ENCODE measurements at places on chromosomes 11 and 22. TPM values are rescaled to one million over a fixed set of nuclear protein-coding genes. Genes with fewer than 3 reads are reported as not detected.

OR4D11 gene
- total RNA-seq: not detected

B3GAT1 gene
- 0.27 TPM for total RNA-seq

MS4A15 gene
- not detected for total RNA-seq

CAPN1 gene
- total RNA-seq: 84.5 TPM

C2CD2L gene
- 8.0 TPM for total RNA-seq

TSPAN18 gene
- total RNA-seq: 75.3 TPM

GRCh38 chr22:43883012-43883661 lies 8.7 kb downstream of the PNPLA5 start:
- H3K27ac ChIP-seq: no peak overlapping the region
- no peaks in the 10 kb centered on the region for H3K36me3 ChIP-seq
- peaks cover 24% of the 10 kb centered on the region for H3K27me3 ChIP-seq

- H3K4me1 ChIP-seq: no peaks in the 10 kb centered on the region
- no peak for DNase-seq
- H3K4me3 ChIP-seq: no peak overlapping the region
- H3K36me3 ChIP-seq: no peaks in the 10 kb centered on the region
- no peak overlapping the region for H3K27ac ChIP-seq
These were observed 31.7 kb downstream of the METTL15 start for GRCh38 chr11:28139841-28140415.

- H3K4me3 ChIP-seq: no peak overlapping the region
- no peak for DNase-seq
- H3K27me3 ChIP-seq: no peaks in the 10 kb centered on the region
- H3K36me3 ChIP-seq: no peaks in the 10 kb centered on the region
- H3K27ac ChIP-seq: no peak overlapping the region
- peaks cover 9% of the 10 kb centered on the region for H3K4me1 ChIP-seq
These were observed 258.6 kb upstream of the NARS2 start for GRCh38 chr11:78833237-78833636.

- H3K27ac ChIP-seq: no peak overlapping the region
- peaks cover 11% of the 10 kb centered on the region for H3K4me1 ChIP-seq
- DNase-seq: no peak
These were observed 95.9 kb upstream of the DDI1 start for GRCh38 chr11:103940551-103940950.

DNA sequence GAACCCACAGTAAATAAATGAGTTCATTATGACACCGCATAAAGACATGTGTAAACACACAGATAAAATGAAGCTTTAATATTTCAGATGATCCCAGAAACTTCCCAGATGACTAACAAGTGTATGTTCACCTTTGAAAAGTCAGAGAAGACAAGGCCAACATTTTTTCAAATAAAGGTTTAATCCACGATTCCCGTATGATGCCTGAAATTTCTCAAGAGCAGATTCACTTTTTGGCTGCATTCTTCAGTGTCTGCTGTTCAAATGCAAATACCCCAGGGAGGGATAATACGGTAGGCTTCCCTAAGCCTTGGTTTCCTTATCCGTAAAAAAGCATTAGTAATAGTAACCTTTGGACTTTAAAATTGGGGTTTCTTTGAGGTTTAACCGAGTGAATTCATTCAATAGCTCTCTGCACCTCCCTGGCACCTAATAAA lies 62.5 kb downstream of the SYTL2 start:
- no peak for DNase-seq
- H3K36me3 ChIP-seq: no peaks in the 10 kb centered on the region
- H3K27ac ChIP-seq: no peak overlapping the region
- no peak overlapping the region for H3K4me3 ChIP-seq
- no peaks in the 10 kb centered on the region for H3K27me3 ChIP-seq

DNA sequence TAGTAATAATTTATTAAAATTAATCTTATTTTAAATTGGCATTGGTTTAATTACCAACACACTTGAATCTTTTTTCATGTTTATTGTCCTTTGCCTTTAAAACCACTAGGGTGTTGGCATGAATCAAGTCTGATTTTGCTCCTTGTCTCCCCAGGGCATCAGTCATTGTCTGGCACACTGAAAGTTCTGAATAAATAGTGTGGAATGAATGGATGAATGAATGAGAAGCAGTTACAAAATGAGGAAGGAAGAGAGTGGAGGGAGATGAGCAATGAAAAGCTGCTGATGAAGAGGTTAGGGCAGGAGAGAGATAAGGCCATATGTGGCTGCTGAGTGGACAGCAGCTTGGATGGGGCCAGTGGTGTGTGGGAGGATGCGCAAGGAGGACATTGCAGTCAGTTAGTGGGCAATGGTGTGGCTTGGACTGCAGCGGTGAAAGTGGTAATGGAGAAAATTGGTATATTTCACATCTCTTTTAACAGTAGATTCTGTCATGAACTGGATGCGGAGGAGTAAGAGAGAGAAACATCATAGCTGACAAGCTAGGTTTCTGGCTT lies 132.0 kb downstream of the SPON1 start:
- no peak for DNase-seq
- no peaks in the 10 kb centered on the region for H3K36me3 ChIP-seq
- H3K4me3 ChIP-seq: no peak overlapping the region
- H3K27ac ChIP-seq: no peak overlapping the region
- no peaks in the 10 kb centered on the region for H3K4me1 ChIP-seq

- H3K27ac ChIP-seq: peak overlapping the region; percentile 73
- no peaks in the 10 kb centered on the region for H3K27me3 ChIP-seq
- H3K4me3 ChIP-seq: no peak overlapping the region
- no peaks in the 10 kb centered on the region for H3K4me1 ChIP-seq
These were observed 48.0 kb downstream of the BID start for GRCh38 chr22:17726006-17726927.

- no peak for DNase-seq
- H3K36me3 ChIP-seq: no peaks in the 10 kb centered on the region
- no peak overlapping the region for H3K27ac ChIP-seq
- no peaks in the 10 kb centered on the region for H3K27me3 ChIP-seq
- no peaks in the 10 kb centered on the region for H3K4me1 ChIP-seq
- H3K4me3 ChIP-seq: no peak overlapping the region
These were observed 36.8 kb downstream of the TBX1 start for GRCh38 chr22:19797086-19798002.

DNA sequence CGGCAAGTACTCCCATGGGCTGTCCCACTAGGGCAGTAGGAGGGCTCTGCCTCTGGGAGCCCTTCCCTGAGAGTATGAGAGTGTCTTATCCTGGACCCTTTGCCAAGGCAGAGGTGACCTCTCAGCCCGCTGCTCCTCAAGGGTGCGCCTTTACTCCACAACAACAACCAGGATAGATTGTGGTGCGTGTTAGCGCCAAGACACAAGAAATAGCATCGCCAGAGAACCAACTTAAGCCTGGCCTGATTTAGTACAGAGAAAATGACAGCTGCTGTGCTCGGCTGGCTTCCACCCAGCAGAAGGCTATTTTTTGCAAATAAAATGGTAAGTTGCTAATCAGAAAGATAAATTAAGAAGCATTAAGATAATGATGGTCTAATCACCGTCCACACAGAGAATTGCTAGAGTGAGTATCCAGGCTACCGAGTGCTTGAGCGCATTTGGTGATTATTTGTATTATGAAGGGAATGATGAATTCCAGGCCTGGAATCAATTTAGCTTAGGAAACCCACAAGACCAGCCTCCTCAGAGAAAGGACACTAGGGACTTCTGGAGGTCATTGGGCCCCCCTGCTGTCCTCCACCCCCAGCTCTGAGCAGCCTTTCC lies 119.8 kb downstream of the PKNOX2 start:
- no peaks in the 10 kb centered on the region for H3K36me3 ChIP-seq
- no peak for DNase-seq
- peaks cover 4% of the 10 kb centered on the region for H3K4me1 ChIP-seq
- H3K27ac ChIP-seq: no peak overlapping the region

GRCh38 chr11:45150301-45150700 lies 3.9 kb downstream of the PRDM11 start:
- peaks cover 47% of the 10 kb centered on the region for H3K4me1 ChIP-seq

DNA sequence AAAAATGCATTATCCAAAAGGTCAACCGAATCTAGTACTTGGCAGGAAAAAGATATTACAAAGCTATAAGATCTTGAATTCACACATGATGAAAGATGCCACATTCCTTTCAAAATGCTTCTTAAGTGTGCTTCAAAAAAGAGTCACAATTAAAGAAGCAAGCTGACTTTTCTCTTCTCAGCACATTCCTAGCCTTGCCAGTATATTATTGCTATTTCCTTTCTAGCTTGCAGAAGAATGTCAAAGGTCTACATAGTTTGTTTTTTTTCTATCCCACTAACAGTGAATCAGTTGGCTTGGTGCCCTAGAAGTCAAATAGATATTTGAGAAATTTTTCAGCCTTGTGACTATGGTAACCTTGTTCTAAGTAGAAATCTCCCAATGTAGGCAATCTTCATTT lies 56.8 kb downstream of the GUCY1A2 start:
- H3K27me3 ChIP-seq: no peaks in the 10 kb centered on the region
- no peak overlapping the region for H3K27ac ChIP-seq

GRCh38 chr11:94793002-94793401 lies 24.8 kb downstream of the AMOTL1 start:
- H3K27me3 ChIP-seq: no peaks in the 10 kb centered on the region
- H3K4me3 ChIP-seq: no peak overlapping the region
- H3K36me3 ChIP-seq: no peaks in the 10 kb centered on the region
- H3K4me1 ChIP-seq: peaks cover 93% of the 10 kb centered on the region
- peak overlapping the region; percentile 71 for H3K27ac ChIP-seq
- no peak for DNase-seq

DNA sequence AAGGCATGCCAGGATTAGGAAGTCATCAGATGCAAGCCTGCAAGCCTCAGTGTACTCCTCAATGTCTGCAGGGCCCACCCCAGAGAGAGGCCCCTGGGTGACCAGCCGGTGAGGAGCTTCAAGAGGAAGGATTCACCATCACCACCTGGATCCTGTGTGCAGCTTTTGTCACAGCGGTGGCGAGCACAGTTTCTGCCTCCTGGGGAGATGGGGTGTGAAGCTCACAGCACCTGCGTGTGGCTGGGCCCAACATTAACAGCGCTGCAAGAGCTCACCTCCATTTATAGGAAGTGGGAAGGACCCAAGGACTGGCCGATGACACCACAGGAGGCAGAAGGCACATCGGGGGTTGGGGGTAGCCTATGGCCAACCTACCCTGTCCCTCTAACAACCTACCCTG lies 235.3 kb downstream of the CTTN start:
- peaks cover 6% of the 10 kb centered on the region for H3K4me1 ChIP-seq
- no peak for DNase-seq
- no peaks in the 10 kb centered on the region for H3K36me3 ChIP-seq
- H3K4me3 ChIP-seq: no peak overlapping the region

DNA sequence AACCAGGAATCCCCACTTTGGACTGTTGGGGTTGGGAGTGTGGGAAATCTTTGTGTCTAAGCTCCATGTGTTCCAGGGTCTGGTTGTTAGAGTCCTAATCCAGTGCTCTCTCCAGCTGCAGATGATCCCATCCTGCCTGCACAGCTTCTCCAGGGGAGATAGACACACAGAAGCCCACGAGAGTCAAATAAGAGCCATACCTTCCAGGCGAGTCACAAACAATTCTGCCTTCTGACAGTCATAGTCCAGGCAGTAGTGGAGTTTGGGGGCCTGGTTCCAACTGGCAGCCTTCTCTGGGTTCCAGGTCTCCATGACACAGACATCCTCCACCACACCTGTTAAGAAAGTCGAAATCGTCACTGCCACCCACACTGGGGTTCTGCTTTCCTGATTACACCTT lies 32.1 kb downstream of the SYT13 start:
- H3K27me3 ChIP-seq: no peaks in the 10 kb centered on the region
- H3K4me1 ChIP-seq: no peaks in the 10 kb centered on the region
- no peak overlapping the region for H3K27ac ChIP-seq
- DNase-seq: no peak
- no peaks in the 10 kb centered on the region for H3K36me3 ChIP-seq

- H3K27me3 ChIP-seq: peaks cover 4% of the 10 kb centered on the region
- peak overlapping the region; percentile 55 for H3K27ac ChIP-seq
- DNase-seq: peak; percentile 75
- H3K4me1 ChIP-seq: peaks cover 10% of the 10 kb centered on the region
- H3K36me3 ChIP-seq: no peaks in the 10 kb centered on the region
These were observed 45.3 kb upstream of the CD82 start for GRCh38 chr11:44519989-44520737.

GRCh38 chr22:40631925-40632324 lies 4.6 kb downstream of the MRTFA start:
- H3K4me3 ChIP-seq: no peak overlapping the region
- H3K27me3 ChIP-seq: no peaks in the 10 kb centered on the region
- H3K27ac ChIP-seq: no peak overlapping the region
- DNase-seq: peak; percentile 34
- H3K4me1 ChIP-seq: peaks cover 29% of the 10 kb centered on the region

GRCh38 chr22:44971651-44972362 lies 38.0 kb downstream of the PHF21B start:
- no peak overlapping the region for H3K4me3 ChIP-seq
- no peaks in the 10 kb centered on the region for H3K27me3 ChIP-seq
- no peak overlapping the region for H3K27ac ChIP-seq
- H3K4me1 ChIP-seq: no peaks in the 10 kb centered on the region
- no peak for DNase-seq

DNA sequence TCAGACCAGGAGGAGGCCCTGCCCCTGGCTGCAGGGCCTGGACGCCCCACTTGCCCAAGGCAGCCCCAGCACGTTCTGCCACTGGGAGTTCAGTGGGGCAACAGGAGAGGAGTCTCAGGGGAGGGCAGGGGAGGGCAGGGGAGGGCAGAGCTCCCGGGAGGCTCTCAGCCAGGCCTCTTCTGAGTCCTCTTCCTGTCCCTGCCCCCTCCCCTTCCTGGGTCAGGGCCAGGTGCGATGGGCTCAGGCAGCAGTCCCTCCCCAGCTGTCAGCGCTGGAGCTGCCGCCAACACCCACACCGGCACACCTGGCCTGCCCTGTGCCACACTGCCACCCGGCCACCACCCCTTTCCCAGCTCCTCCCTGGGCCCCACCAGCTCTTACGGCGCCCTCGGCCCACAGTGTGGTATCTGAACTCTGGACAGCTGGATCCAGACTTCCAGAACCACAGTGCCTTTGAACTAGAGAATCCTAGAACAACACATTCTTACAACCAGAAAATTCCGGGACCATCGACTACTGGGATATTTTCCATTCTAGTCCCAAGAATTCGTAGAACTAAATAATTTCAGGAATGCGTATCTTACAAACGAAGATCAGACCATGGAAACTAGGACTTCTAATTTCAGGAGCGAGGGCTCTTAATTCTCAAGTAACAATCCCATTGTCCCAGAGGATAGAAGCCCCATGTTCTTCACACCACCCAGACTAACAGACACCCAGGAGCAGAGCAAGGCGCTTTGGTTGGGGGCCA lies 21.8 kb downstream of the RPL3 start:
- H3K4me1 ChIP-seq: peaks cover 28% of the 10 kb centered on the region
- peak overlapping the region; percentile 41 for H3K27ac ChIP-seq
- no peaks in the 10 kb centered on the region for H3K27me3 ChIP-seq

- no peak overlapping the region for H3K27ac ChIP-seq
- no peaks in the 10 kb centered on the region for H3K27me3 ChIP-seq
- no peak for DNase-seq
- no peaks in the 10 kb centered on the region for H3K4me1 ChIP-seq
These were observed 405.0 kb downstream of the BRD1 start for GRCh38 chr22:49422701-49423100.

- no peak overlapping the region for H3K4me3 ChIP-seq
- no peaks in the 10 kb centered on the region for H3K27me3 ChIP-seq
- no peak for DNase-seq
- H3K27ac ChIP-seq: no peak overlapping the region
These were observed 268.6 kb upstream of the PITPNB start for GRCh38 chr22:28187612-28188011.

GRCh38 chr11:73401217-73401923 lies 25.2 kb downstream of the RELT start:
- no peak overlapping the region for H3K4me3 ChIP-seq
- peaks cover 7% of the 10 kb centered on the region for H3K4me1 ChIP-seq
- no peak overlapping the region for H3K27ac ChIP-seq
- no peak for DNase-seq
- H3K36me3 ChIP-seq: peaks cover 10% of the 10 kb centered on the region
- H3K27me3 ChIP-seq: no peaks in the 10 kb centered on the region

Data from sigmoid colon (tissue), 7 donors.